ENCODE measurements at places on chromosomes 13 and 19.
A peak's percentile ranks its signal among the peaks of the same experiment; 100 is the strongest.

- DNase-seq, result no peak
Observed at GRCh38 chr19:45275370-45275971, 24.4 kb downstream of the MARK4 start.

GRCh38 chr19:10678813-10679212 lies 22.4 kb upstream of the QTRT1 start:
- no peak for DNase-seq

- no peak for DNase-seq
Observed at GRCh38 chr19:49863935-49864320, 3.4 kb downstream of the PNKP start.

DNA sequence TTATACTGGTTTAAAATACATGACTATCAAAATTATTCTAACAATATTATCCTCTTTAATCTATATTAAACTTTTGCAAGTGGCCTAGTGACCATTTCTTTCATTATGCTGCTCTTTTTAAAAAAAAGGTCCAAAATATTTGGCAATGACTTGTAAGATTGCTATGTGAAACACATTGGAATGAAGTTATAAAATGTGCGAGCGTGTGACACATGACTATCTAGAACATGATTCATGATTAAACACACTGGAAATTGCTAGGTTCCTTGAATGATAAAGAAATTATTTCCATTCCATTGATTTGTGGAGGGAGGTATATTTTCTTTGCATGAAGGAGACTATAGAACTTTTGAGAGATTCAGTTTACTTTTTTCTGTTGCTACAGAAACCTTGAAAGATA lies 739.1 kb downstream of the DIAPH3 start:
- DNase-seq, result no peak

DNA sequence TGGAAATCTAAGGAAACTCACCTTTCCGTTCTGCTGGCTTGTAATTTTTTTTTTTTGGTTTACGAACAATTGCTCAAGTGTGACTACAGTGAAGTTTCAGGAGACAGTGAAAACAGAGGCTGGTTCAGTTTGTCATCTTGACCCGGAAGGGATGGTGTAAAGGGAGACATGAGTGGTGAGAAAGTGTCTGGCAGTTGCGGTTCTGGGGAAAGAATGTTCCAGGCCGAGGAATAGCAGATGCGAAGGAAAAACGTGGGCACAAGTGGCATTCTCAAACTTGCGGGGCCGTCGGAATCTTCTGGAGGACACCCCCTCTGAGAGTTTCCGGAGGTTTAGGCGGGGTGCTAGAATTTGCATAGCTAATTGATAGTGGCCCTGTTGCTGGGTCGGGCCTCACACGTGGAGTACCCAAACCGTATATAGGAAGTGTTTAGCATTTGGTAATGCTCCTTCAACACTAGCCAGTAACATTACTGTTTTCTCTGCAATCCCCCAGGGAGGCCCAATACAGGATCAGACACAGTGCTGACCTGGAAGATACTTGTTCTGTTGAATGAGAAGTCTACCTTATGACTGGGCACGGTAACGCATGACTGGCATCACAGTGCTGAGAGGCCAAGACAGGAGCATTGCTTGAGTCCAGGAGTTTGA lies 2.8 kb upstream of the TNFSF9 start:
- no peak for DNase-seq

GRCh38 chr19:31470952-31471351 lies 121.7 kb upstream of the TSHZ3 start:
- DNase-seq, result no peak

DNA sequence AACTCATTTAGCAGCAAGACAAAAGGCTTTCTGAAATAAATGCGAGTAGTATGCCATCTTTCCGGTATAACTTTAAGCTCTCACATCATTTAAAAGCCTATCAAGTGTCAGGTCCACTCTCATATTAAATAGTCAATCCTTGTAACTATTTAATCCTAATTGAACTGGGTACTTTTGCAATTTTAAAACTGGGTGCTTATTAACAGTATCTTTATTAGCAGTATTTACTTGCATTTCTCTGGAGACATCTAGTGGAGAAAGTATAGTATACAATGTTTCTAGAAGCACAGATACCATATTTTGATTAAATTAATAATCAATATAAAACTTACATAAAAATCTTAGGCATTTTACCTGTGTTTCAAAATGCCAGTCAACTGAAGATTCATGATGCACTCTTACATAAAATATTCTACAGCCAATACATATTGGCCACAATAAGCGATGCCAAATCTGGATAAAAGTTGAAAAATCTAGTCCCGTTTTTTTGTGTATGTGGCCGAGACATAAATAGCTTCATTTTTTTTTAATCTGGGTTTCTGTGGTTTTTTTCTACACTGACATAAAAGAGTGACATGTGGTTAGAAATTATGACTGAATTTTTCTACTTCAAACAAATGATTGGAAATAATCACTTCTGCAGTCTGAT lies 4.3 kb upstream of the POSTN start:
- DNase-seq, result peak; percentile 42

- no peak for DNase-seq
Observed at GRCh38 chr19:37218592-37218935, 550 bp downstream of the ZNF383 start.

GRCh38 chr13:97108530-97108900 lies 113.6 kb upstream of the MBNL2 start:
- peak; percentile 61 for DNase-seq

DNA sequence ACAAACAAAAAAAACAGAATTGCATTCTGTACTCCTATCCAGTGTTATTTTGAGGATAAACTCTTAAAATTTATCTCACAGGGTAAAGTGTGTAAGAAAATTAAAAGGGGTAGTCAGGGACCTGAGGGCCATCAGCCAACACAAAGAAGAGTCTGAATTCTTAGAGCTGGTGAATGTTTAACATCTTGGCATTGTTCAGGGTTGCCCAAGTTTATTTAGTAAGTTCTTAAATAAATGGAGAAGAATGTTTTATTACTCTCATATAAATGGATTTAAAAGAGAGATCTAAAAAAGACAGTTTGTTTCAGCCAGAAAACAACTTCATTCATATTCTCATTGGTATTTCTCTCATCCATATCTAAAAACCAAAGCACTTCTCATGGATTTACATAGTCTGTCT lies 171.7 kb downstream of the LACC1 start:
- DNase-seq, result no peak

DNA sequence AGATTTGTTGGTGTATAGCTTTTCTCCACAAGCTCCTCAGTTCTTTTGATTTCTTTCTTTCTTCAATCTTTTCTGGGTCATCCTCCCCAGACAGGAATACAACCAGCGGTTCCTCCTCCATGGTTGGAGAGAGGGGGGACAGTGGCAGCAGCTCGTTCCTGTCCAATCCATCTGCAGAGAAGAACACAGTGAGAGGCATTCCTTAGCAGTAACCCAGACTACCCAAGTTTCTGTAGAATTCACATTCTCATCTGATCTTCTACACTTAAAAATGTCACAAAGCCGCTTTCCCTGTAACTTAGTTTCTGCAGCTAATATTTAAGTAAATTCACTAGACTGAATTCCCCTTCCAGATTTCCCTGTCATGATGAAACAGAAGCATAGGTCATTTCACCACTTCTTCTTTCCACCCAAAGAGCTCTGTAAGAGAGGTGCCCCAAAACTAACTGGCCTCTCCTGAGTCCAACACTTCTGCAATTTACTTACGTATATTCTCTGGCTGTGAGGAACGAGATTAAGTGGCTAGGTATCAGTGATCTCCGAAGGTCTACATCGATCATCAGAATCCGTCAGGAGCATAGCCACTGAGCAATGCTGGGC lies 171.9 kb downstream of the TBC1D4 start:
- DNase-seq, result no peak

GRCh38 chr19:2634960-2635359 lies 67.5 kb downstream of the GNG7 start:
- DNase-seq, result no peak

DNA sequence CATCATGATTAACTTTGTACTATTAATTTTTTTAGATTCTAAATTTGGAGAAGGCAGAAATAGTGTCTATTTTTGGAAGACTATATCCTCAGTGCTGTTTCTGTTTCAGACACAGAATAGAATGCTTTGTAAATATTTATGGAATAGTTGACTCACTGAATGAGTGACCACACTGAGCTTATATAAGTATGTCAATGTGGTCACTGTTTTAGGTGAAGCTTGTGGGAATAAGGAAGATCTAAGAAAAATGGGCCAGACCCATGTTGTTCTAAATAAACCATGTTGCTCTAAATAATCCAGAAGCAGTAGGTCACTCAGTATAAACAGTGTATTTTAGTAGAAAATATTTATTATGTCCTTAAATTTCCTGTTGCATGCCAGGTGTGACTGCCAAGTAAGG lies 45.5 kb upstream of the DACH1 start:
- no peak for DNase-seq

GRCh38 chr19:16367261-16367683 lies 42.6 kb downstream of the KLF2 start:
- no peak for DNase-seq

DNA sequence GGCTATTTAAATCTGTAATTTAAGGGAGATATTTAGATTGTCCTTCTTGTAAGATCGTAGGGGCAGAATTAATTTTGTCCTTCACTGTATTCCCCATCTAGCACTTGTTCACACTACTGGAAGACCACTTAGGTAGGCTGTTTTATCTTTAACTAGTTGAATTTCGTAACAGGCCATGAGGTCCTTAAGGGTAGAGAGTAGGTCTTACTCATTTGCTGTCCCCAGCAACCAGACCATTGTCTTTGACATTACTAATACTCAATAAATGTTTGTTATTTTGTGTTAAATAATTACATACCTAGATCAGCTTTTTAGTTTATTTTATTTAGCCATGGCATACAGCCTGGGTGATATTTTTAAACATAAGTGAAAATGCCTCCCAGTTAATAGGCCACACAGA lies 177.1 kb downstream of the PCCA start:
- DNase-seq, result no peak

- no peak for DNase-seq
Observed at GRCh38 chr13:78030341-78030896, 111.8 kb upstream of the EDNRB start.

- DNase-seq, result no peak
Observed at GRCh38 chr13:48661107-48661506, 7.4 kb downstream of the CYSLTR2 start.

GRCh38 chr13:98199480-98199879 lies 22.4 kb upstream of the RNF113B start:
- DNase-seq, result no peak

- DNase-seq, result peak; percentile 77
Observed at GRCh38 chr13:39612023-39612637, 9.1 kb upstream of the LHFPL6 start.

Data from MCF 10A (cell line).